Chondrocyte (in vitro differentiated cells): ENCODE measurements at places on chromosomes 2 and 18.

DNA sequence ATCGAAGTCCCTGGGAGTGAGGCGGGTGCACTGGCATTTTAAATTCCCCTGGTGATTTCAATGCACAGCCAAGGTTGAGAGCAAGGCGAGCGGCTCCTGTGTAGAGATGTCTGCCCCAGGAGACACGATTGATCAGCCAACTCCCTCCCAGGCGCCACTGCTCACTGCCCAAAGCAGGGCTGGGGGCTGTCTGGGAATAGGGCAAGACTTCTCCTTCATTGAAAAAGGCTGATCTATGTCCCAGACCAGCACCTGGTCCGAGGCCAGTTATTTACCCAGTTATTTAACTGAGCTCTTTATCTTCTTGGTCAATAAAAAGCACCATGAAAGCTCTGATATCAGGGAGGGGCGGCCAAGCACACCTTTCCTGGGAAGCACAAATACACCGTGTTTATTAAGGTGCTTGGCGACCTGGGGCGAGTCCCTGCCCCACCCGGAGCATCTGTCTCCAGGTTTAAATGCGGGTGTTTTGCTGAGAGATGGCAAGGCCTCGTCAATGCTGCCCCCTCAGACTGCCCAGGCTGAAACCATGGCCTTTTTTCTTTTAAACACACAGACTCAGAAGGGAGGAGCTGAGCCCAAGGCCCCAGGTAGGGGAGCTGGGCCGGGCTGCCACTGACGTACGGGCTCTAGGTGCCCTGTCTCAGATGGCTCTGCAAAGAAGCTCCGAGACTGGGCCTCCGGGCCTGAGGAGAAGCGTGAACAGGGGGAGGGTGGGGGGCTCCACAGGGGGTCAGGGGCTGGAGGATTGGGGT is 73.9 kb upstream of the HPCAL1 start:
- DNase-seq: peak; percentile 70

DNA sequence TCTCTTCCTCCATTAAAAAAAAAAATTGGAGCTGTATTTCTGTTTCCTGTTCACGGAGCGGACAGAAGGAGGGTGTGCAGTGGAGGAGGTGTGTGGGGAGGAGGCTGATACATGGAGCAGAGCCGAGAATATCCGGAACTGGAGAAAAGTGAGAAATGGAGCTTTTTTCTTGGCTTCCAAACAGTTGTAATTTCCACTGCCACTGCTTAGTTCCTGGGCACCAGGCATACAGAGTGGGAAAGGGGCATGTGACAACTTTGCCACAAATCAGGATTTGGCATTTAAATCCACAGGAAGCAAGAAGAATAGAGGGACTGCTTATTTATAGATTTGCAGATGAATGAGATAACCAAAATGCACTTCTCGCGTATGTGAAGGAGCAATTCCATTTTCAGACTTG is 71.2 kb downstream of the BCL11A start:
- no peak for DNase-seq

DNA sequence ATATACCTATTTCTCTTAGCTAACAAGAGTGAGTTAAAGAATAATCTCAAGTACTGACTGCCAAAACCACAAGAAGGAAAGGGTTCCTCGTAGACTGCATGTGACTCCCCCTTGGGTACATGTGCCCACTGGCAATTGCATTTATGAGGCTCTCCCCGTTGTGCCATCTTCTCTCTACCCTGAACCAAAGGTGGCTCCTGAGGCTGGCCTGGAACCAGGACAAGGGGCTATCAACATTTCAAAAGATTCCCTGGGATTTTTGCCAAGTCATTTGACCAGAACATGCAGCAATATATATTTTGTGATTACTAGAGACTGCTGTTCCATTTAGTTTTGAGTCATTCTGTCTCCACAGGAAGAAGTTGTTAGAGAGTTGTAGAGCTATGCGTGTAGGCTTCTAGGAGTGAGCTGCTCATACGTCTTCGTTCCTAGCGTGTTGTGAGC is 45.8 kb downstream of the LAMA3 start:
- DNase-seq: no peak

- no peak for DNase-seq
Observed at GRCh38 chr2:140442319-140442718, 1662.1 kb upstream of the NXPH2 start.

- no peak for DNase-seq
Observed at GRCh38 chr2:168789776-168790175, 12.7 kb upstream of the NOSTRIN start.

DNA sequence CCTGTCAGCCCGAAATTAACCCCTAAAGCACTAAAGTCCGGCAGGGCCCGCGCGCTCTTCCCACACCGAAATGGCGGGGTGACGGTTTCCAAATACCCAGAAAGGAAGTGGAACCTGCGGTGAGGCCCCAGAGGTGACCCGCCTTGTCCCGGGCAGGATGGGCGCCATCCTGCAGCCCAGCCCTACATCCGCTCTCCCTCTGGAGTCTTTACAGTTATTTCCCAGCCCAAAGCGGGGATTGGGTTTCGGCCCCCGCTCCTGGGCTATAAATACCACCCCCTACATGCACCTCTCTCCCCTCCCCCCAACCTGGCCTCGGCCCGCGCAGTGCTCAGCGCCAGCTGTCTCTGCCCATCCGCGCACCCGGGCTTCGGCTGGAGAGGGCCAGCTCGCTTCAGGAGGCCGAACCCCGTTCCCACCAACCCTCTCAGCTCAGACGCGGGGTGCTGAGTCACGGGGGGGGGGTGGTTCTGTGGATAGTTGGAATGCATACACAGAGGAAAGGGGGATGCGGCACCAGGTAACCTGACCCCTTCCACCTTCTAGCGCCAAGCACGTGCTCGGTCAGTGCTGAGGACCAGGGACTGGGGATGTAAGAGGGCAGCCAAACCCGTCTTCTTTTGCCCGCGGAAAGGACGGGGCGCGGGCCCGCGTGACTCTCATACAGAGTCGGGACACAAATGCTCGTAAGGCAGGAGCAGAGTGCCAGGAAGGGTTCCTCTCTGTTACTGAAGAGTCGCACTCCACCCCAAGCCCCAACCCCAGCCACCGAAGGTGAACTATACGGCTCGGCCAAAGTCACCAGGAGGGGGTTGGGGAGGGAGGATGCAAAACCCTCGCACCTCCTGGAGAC is at the start of gene TUBA4B:
TUBA4B (plus strand) TSS at position 344 of the 853 bp plus-strand sequence; CDS start at position 509, 165 bp downstream.
- no peak for DNase-seq

GRCh38 chr2:117644403-117644802 is 170.1 kb upstream of the DDX18 start:
- no peak for DNase-seq
